ENCODE measurements at places on chromosomes 13 and 19.
A peak's percentile ranks its signal among the peaks of the same experiment; 100 is the strongest.

DNA sequence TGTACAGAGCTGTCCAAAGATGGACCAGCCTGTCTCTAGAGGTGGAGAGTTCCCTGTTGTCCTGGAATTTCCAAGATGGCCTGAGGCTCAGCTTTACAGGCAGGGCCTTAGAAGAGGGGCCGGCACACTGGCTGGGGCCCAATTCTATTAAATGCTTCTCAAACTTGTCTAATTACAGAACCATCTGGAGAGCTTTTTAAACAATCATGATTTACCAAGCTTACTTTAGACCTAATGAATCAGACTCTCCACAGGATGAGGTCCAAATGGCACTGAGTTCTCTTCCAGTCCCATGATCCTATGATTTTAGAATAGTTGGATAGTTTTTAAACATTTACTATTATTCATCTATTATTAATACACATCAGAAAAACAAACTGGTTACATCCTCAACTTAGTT is 123.5 kb downstream of the DNAJC3 start:
- DNase-seq, result no peak

DNA sequence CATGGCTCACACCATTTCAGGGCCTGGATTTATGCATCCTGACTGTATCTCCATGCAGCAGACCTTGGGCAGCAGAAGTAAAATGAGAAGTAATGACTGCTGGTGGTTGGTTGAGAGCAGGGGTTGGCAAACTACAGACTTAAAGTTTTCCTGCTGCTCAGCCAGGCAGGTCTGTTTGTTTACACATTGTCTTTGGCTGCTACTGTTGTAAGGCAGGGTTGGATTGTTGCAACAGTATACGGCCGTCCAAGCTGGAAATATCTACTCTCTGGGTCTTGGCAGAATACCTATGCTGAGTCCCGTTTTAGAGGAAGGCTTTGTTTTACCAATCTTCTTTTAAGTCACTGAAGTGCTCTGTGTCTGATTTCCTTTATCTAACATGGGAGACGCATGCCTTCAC is 13.5 kb downstream of the SNRNP70 start:
- DNase-seq, result no peak

GRCh38 chr13:37534181-37534580 is 64.4 kb downstream of the POSTN start:
- DNase-seq, result no peak

GRCh38 chr13:83765796-83766195 is 116.5 kb downstream of the SLITRK1 start:
- no peak for DNase-seq

DNA sequence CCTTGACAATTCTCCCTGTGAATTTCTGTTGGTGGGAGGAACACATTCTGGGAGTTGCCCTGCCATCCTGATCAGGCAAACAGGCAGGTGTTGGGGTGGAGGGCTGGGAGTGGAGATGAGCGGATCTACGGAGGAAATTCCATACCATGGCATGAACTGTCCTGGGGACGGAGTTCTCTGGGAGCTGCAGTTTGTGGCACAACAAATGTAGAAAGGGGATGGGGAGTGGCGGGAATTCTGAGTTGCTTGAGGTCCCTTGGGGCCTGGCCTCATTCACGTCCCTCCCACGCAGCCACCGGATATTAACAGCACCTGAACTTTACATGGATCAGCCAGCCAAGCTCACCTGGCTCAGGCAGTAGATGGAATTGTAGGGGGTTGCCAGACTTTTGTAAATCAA is 70.0 kb downstream of the CHST8 start:
- no peak for DNase-seq

- no peak for DNase-seq
Observed at GRCh38 chr13:96651598-96651997, 342.7 kb downstream of the OXGR1 start.

DNA sequence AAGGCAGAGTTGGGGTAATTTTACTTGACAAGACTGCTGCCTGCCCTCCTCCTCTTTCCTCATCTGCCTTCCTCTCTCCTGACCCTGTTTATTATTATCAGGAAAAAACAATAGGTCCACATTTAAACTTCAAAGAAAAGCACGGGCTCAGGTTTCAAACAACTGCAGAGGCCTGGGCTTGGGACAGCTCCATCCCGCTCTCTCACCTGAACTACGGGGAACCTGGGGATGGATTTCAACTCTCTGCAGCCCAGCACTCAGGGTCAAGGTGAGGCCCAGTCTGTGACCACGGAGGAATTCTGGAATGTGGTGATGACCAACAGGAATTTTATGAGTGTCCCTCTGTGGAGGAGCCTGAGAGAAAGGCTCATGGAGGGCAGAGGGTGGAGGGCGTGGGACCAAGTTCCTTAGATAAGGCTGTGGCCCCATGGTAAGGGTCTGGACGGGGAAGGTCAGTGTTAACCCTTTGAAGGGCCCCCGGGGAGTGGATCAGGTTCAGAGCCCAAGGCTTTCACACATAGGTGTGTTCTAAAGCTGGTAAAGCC is 220.8 kb upstream of the MAB21L1 start:
- no peak for DNase-seq

DNA sequence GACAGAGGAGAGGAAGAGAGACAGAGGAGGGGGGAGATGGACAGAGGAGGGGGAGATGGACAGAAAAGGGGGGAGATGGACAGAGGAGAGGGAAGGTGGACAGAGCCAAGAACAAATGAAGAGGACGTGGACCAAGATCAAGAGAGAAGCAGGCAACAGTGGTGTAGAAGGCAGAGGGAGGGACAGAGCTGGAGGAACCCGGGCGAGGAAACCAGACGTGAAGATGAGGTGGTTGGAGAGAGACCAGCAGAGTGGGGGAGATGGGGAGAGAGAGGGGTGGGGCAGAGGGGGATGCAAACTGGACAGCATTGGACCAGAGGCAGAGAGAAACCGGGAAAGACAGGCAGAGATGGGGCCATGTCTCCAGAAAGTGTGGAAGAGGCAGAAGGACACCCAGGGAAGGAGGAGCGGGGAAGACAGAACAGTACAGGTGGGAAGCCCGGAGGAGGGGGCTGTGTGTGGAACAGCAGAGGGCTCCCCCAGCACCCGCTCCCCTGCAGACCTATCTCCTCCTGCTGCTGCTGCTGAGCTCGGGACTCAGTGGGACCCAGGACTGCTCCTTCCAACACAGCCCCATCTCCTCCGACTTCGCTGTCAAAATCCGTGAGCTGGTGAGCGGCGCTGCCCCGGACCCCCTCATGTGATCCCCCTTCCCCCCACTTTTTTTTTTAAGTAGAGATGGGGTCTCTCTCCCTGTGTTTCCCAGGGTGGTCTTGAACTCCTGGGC is 1.3 kb downstream of the FLT3LG start:
- DNase-seq, result peak; percentile 1

GRCh38 chr13:107852072-107852471 is 363.3 kb downstream of the LIG4 start:
- DNase-seq, result no peak

DNA sequence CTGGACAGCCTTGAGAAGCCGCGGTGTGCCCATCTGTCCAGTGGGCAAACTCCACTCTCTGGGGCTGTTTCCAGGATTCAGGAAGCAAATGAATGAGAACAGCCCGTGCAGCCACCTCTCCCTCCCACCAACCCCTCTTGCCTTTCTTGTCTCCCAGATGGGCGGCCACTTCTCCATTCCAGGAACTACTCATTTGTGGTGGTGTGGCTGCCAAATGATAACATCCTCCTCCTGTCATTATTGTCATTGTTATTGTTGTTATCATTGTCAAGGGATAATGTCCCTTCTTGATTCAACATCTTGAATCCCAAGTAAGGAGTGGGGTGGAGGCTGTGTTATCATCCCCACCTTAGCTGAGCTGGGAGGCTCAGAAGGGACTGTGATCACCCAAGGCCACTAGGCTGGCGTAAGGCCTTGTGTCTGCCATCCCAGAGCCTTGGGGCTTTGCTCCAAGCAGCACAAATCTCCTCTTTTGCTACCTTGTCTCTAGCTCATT is 1.6 kb downstream of the DNM2 start:
- DNase-seq, result no peak

DNA sequence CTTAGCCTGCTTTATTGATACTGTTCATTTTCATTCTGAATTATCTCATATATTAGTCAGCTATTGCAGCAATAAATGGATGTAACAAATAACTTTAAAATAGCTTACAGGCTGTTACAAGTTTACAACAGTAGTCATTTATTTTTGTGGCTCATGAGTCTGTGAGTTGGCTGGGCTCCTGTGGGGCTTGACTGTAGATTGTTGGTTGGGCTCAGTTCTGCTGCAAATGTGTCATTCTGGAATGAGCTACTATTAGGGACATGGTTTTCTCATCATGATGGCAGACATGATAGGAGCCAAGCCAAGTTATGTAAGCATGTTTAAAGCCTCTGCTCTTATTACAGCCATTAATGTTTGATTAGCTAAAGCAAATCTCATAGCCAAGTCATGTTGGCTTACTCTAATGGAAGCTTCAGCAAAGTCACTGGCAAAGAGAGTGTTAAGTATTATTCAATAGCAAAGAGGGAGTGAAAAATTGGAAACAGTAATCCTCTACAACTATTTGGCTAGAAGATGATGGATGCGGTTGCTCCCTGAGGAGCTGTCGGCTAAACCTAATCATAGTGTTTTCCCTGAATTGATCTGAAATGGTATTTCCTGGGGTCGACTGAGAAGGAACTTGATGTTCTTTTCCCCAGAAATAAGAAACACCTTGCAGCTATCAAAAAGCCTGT is 391.3 kb downstream of the TDRD3 start:
- no peak for DNase-seq

DNA sequence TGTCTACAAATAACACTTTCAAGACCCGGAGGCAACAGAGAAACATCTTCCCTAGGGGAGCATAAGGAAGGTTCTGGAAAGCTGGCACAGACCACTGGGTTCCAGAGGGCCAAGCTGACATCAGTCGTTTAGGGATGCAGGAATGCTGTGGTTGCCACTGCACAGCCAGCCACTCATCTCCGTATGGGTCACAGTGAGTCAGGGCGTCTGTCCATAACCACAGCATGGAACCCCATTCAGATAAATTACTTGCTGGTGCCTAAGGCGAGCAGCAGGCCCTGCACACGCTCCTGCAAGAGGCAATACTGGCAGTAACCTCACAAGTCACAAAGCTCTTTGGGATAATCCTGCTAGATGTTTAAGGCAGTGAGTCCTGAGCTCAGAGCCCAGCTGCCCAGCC is 140.9 kb upstream of the UBL3 start:
- no peak for DNase-seq

DNA sequence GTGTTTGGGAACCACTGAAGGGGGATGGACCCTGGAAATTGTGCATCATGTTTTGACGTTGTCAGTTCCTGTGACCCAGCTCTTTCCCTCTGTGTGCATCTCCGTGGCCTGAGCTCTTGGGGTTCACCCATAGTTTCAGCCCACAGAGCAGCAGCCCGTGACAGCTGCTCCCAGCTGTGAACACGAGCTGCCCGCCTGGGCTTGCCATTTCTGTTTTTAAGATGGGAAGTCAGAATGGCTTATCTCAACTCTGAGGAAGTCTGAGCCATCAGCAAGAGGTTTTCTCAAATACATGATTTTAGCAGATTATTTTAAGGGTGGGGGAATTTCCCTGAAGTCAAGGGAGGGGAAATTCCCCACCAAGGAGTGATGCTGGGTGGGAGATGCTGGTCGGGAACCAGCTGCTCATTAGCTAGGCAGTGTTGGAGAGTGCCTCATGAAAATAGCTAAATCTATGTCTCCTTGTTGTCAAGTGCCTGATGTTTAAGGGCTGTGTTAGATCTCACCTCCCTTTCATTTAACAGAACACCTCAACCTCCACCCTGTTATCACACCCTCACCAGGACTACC is 34.8 kb upstream of the C1QTNF9 start:
- peak; percentile 93 for DNase-seq

GRCh38 chr19:39325778-39326665 is 5.4 kb upstream of the LRFN1 start:
- DNase-seq, result no peak

DNA sequence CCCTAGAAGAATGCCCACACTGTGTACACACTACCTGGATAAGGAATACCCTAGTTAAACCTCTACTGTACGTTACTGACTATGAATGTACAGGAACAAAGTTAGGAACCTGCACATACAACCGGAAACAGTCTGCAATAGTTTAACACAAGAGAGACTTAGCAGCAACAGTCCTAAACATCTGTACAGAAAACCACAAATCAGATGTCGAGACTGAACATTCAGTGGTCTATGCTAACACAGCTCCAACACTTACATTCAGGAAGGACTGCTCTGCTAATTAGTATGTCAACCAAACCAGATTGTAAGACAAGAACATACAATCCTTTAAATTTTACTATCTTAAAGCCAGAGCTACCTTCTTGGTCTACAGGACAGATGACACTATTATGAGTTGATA is 104.9 kb downstream of the ZNF429 start:
- DNase-seq, result no peak

GRCh38 chr19:16160943-16161560 is 12.3 kb downstream of the CIB3 start:
- no peak for DNase-seq

- DNase-seq, result no peak
Observed at GRCh38 chr19:48685583-48685982, 10.2 kb upstream of the FUT2 start.

- no peak for DNase-seq
Observed at GRCh38 chr13:40143106-40143505, 487.6 kb downstream of the COG6 start.

- peak; percentile 80 for DNase-seq
Observed at GRCh38 chr19:5321851-5322681, 18.5 kb downstream of the PTPRS start.

GRCh38 chr13:35797991-35798390 is 321.5 kb upstream of the MAB21L1 start:
- DNase-seq, result peak; percentile 7

DNA sequence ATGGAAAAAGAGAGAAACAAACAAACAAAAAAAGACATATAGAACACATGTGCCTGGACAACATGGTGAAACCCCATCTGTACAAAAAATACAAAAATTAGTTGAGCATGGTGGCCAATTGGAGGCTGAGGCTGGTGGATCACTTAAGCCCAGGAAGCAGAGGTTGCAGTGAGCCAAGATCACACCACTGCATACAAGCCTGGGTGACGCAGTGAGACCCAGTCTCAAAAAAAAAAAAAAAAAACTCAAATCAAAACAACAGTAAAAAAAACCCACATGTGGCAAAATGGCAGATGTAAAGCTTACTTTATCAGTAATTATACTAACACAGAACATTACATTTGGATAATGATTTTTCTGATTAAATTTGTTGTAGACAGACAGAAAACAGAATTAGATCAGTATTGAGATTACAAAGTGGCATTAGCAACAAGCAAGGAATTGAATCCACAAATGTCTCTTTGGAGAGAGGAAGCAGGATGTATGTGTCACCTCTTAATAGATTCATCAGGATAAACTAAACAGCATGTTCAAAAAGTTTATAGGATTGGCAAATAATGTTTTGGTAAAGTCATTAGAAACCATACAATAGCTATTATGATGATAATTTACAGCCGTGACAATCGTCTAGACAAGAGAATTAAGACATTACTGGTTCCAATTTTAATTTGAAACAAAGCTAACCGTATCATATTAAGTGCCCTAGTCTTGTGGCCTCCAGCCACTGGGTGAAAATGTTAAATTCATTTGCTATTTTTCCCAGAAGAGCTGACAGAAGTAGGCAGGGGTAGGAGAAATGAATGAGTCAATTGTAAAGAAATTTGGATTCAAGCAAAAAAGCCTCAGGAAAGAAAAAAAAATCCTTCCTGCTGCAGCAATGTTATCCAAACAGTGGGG is 206.0 kb downstream of the FGF14 start:
- no peak for DNase-seq
